ENCODE measurements at places on chromosomes 16 and 17.

GRCh38 chr17:50913120-50913519 is 47.0 kb upstream of the TOB1 start:
- no peak for DNase-seq

DNA sequence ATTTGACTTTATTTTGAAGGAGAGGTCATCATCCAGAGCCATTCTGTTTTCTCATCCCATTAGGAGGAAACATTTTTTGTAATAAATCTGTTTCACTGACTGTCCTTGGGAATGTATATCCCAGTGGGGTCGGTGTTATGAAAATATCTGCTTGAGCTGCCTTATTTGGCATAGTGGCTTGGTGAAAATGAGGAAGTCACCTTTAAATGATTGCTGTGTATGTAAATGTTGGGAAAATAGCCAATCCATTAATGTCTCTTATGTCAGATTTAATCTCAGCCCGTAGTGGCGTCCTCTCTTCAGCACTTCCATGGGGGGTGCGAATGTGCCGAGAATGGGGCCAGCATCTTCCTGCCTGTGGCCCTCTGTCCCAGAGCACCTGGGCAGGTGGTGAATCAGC is 57.6 kb downstream of the BANP start:
- peak; percentile 6 for DNase-seq

DNA sequence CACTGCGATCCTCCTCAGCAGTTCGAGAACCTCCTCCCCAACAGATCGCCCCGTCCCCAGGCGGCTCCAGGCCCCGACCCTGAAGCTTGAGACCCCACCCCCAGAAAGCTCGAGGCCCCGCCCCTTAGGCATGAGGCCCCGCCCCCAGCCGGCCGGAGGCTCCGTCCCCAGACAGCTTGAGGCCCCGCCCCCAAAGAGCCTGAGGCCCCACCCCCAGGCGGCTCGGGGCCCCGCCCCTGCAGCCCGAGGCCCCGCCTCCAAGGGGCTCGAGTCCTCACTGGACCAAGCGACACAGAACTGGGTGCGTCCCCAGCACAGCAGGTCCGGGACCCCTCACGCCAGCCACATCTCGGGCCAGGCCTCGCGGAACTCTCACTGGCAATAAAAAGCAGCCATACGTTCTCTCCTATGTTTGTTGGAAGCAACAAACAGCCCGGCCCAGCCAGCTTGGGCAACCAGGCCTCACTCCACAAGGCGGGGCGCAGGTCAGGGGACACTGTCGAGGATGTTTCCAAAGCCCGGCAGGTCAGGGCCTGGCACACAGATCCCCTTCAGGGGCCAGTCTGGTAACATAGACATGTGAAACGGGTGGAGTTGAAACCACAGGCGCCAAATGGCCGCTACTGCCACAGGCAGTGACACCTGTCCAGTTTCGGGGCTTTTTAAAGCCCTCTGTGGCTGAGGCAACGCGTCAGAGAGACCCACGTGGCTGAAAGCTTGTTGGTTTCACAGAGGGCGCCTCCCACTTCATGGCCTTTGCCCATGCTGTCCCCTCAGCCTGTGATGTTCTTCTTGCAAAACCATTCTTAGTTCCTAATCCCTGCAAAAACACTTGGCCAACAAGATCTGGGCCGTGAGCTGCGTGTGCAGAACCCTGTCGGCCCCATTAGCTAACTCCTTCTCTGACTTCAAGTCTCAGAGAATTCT is 224.2 kb downstream of the PARN start:
- no peak for DNase-seq

DNA sequence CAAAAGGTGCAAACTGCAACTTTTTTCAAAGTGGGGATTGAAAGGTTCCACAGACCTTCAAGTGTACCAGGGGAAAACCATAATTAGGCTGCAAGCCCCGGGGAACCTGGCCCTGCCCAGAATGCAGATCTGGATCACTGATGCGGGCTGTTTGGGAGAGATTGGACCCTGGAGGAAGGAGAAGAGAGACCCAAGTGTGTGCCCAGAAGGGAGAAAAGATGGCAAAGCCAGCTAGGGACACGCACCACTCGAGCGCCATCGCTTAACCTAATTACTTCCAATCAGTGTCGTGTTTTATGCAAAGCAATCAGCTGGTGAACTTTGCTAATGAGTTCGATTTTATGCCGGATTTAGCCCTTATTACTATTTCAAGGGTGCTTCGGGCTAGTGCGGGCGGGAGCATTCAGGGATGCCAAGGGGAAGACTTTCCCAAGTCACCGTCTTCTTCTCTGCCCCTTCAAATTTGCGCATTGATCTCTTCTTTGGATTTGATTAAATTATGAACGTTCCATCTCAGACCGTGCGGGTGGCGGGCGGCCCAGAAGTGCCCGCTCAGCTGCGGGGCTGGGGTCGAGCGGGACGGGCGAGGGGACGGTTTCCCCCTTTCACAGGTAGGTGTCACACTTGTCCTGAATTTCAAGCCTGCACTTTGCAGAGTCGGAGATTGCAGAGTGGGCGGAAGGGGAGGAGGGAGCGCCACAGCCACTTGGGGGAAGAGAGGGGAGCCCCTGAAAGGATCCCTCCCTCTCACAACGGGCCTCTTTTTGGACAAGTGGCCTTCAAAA is 4.0 kb downstream of the IRX5 start:
- peak; percentile 1 for DNase-seq

- no peak for DNase-seq
These were observed 415 bp upstream of the FLOT2 start for GRCh38 chr17:28897769-28898526.

DNA sequence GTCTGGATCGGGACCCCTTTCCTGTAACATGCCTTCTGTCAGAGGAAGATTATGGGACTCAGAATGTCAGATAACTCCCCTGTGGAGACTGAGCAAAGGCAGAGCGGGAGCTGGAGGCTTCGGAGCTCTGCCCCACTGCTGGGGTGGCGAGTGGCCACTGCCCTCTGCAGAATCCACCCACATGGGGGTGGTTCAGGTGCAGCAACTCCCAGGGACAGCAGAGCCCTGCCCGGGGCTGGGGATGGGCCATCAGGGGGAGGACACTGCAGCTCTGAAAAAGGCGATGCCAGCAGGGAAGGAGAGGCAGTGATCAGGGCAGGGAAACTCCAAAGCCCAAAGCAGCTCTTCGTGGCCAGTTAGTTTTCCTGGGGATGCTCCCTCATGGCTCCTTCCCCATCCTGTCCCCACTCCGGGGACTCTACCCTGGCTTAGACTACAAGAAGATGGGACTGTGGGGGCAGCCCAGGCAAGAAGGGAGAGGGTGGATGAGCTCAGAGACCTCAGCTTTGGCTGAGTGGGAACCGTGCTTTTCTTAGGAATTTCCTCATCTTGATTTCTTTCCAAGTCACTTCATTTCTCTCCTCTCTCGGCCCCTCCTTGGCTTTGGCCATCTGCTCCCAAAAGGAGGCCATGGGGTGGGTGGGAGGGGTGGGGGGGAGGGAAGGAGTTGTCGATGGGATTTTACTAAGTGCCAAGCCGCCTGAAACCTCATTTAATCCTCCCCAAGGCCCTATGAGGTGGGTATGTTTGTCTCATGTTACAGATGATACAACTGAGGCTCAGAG is 4.0 kb downstream of the CA4 start:
- no peak for DNase-seq

GRCh38 chr17:41656249-41657023 is 32.1 kb upstream of the KRT17 start:
- DNase-seq: no peak

- peak; percentile 78 for DNase-seq
These were observed 30.8 kb downstream of the USP10 start for GRCh38 chr16:84730406-84731106.

All from inflammatory macrophage treated with lipopolysaccharide for 1 hour (primary cell).